T-helper 2 cell (primary cell): ENCODE measurements at places on chromosomes 11 and 22.

DNA sequence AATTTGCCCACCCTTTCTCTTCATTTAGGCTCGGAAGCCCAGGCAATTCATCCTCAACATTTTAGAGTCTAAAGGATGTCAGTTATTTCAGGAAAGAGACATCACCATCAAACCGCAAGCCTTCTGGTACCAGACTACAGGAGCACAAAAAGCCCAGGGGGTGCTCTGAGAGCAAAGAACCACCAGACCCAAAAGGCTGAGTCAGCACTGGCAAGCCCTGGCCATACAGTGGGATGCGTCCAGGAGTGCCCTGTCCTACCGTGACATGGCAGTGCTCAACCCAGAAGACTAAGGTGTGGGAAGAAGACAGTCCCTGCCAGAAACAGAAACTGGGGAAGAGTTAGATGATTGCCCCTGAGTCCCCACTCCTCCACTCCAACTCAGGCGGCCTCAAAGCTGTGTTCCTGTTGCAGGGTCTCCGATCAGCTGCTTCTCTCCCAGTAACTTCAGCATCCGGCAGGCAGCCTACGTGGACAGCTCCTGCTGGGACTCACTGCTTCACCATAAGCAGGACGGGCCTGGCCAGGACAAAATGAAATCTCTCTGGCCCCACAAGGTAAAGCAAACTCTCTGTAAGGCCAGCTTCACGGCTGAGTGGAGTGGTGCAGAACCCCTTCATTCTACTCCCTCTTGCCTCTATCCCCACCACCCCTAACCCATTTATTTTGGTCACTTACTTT is 1.5 kb downstream of the PANX3 start:
- DNase-seq, result no peak

DNA sequence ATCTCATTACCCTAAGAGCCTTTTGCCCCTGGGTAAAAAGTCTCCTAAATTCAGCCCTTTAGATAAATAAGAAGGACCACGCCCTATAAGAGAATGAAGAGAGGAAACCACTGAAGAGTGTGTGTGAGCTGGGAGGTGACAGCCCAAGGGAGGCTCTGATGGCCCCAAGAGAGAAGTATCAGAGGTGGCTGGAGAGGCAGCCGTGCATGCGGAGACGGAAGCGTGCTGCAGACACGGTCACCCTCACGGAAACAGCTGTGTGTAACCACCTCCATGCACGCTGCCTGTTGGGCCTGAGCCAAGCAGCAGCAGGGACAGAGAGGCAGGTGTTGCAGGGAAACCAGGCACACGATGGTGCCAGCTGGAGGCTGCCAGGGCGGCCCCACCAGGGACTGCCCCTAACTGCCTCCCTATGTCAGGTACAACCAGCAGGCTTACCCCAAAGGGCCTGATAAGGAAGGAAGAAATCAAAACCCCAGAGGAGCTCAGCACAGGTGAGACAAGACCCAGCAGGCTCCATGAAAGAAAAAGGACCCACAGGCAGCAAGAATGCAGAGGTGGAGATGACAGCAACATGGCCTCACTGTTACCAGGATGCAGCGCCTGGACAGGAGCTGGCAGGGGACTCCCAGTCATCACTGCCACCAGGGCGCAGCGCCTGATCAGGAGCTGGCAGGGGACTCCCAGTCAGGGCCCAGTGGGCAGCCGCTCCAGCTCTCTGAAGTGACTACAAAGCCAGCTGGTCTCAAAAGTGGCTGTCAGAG is 7.8 kb downstream of the LARGE2 start:
- no peak for DNase-seq

GRCh38 chr11:110169738-110170137 is 76.5 kb downstream of the ZC3H12C start:
- DNase-seq, result no peak

DNA sequence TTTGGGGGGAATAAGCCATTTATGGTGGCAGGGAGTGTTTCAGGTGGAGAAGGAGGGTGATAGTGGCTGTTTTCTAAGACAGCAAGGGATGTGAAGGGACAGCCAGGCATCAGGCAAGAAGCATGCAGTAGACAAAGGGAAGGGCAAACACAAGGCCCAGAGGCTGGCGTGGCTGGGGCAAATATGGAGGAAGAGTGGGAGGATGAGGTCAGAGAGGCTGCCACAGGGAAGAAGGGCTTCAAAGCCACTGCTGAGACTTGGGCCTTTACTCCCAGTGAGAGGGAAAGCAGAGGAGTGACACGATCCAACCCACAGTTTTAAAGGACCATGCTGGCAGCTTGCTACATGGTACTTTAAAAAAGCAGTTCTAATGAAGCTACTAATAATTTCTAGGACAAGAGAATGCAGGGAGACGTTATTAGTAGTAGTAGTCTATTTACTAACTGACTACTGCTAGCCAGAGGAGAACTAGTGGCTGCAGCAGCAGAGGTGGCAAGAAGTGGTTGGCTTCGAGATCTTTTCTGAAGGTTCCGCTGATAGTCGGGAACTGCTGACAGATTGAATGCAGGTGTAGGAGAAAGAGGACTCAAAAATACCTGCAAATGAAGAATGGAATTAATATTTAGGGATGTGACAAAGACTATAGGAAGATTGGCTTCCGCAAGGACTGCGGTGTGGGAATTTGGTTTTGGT is 13.7 kb downstream of the KMT5B start:
- no peak for DNase-seq

DNA sequence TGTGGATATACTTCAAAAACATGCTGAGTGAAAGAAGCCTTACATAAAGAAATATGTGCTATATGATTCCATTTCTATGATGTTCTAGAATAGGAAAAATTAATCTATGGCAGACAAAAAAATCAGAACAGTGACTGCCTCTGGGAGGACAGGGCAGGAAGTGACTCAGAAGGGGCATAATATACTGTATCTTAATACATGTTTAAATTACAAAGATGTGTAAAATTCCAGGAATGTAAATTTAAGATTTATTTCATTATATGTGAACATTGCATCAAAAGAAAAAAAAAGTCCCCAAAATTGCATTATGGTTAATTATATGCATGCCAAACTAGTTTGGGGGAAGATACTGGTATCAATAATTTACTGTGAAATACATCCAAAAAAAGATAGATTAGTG is 32.2 kb downstream of the SBF2 start:
- DNase-seq, result no peak

DNA sequence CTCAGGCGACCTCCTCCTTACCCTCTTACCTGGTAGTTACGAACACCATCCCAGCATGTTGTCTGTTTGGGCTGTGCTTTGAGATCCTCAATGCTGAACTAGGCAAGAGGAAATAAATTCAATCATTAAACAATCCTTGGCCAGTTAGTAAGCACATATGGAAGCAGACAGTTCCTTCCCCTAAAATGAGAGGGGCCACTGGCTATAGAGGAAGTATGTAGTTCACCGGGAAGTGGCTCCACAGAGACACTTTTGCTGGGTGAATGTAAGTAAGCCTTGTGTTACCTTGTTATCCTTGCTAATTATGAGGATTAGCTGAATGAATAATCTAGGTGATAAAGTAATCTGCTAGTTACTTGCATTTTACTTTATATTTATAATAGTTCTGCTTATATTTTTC is 2.9 kb downstream of the THYN1 start:
- no peak for DNase-seq

GRCh38 chr11:106482917-106483785 is 405.7 kb downstream of the AASDHPPT start:
- no peak for DNase-seq

GRCh38 chr11:60871378-60872061 is 4.2 kb downstream of the ZP1 start:
- peak; percentile 90 for DNase-seq

GRCh38 chr22:26617271-26618199 is at the start of gene CRYBB1:
CRYBB1 (minus strand) TSS chr22:26618027; CDS start chr22:26616319, 1,708 bp downstream.
- no peak for DNase-seq

DNA sequence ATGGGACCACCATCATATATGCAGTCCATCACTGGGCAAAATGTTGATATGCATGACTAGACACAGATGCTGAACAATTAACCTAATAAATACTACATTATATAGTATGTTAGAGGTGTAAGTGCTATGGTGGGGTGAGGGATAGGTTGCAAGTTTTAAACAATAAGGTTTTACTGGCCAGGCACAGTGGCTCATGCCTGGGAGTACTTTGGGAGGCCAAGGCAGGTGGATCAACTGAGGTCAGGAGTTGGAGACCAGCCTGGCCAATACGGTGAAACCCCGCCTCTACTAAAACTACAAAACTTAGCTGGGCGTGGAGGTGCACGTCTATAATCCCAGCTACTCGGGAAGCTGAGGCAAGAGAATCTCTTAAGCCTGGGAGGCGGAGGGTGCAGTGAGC is 28.1 kb downstream of the F2 start:
- no peak for DNase-seq

DNA sequence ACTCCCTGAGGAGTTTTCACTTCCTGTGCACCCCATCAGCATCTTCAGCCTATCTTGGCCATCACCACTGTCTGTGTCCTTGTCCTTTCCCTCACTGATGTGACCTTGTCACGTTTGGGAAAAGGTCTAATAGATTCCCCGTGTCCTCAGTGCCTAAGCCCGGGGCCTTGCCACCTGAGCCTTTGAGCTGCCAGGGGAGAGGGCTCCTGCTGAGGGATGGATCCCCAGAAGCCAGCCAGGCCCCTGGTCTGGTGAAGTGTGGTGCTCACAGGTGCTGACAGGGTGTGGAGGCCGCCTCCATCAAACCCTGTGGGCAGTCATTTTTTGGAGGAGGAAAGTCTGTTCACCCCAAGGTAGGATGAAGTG is 47.2 kb downstream of the GAB4 start:
- no peak for DNase-seq

DNA sequence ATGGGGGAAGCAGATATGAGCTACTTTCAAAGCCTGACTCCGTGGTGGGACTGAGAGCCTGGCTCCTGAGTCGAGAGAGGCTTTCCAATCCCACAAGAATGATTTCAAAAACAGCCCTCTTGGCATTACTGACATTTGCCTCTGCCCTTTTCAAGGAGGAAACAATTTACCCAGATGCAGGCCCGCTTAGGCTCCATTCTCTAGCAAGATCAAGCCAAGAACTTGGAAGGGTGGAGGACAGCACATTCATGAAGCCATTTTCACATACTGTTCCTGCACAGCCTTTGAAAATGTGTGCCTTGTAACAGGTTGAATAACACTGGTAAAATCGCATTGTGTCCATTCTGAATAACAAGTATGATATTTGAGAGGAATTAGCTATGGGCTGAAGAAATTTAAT is 58.2 kb upstream of the EED start:
- DNase-seq, result no peak

GRCh38 chr11:58844361-58845005 is at the start of gene GLYATL2:
GLYATL2 (minus strand) TSS chr11:58844704; CDS start chr11:58839612, 5,092 bp downstream.
- no peak for DNase-seq

DNA sequence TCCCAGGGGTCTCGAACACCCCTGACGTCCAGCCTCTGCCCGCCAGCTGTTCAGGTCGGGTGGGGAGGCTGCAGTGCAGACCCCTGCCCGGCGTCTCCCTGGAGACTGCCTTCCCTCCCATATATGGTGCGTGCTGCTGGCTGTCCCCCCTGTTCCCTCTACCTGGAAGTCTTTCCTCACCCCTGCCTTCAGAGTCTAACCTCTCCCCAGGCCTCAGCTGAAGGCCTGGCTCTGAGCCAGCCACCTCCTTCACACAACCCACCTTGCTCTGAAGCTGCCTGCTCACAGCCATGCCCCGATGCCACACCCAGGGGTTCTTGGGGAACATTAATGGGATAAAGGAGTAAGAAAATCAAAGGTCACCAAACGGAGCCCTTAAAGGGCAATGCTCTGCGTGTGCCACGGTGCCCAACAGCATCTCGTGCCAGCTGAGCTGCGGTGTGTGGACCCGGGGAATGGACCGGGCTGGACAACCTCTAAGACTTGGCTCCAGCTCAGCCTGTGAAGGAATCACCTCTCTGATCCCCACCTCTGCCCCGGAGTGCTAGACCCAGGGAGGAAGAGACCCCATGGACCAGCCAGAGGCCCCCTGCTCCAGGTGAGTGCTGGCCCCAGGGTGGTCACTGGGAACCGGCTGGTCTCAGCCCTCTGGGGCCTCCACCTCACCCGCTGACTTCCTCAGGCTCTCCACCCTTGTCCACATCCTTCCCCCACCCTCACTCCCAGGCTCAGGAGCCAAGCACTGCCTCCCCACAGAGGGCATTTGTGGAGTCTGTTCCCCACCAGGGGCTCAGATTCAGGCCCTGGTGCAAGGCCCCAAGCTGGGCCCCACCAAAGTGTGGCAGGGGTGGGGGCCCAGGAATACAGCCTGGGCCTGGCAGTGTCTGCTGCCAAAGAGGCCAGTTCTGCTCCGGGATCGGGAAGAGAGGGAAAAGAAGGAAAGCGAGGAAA is at the start of gene NLRP6:
TSS of gene NLRP6 (plus strand) at position 407 of the 951 bp plus-strand sequence. CDS start at position 570, 163 bp downstream.
- no peak for DNase-seq

DNA sequence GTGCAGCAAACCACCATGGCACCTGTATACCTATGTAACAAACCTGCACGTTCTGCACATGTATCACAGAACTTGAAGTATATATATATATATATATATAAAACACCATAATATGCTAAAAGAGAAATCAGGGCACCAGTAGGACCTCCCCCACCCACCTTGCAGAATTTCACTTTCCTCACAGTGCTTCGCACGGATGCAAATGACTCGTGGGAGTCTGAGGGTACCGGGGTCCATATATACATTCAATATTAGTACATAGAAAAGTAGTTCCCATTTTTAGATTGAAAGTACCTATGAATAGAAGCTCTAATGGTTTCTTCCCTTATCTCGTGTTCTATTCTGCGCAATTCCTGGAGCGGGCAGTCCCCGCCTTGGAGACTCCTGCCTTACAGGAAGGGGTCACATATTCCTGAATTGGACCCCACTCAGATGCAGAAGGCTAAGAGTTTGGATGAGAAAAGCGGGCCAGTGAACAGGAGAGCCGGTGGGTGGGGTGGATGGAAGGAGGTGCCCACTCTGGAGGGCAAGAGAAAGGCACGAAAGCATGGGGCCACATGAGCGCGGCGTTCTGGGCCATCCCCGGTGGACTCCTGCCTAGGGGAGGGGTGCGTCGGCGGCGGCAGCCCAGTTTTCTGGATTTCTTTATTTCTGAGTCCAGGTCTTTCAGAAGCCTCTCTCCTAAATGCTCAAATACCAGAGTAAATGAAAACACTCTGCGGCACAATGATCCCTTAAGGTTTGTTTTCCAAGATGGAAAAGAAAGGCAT is 136.3 kb downstream of the ETS1 start:
- DNase-seq, result no peak

- DNase-seq, result no peak
Observed at GRCh38 chr11:33737362-33737821, 1.2 kb upstream of the CD59 start.

GRCh38 chr11:18191376-18191775 is 18.7 kb downstream of the MRGPRX4 start:
- no peak for DNase-seq

GRCh38 chr11:130671801-130672700 is 223.6 kb downstream of the ADAMTS15 start:
- DNase-seq, result no peak

GRCh38 chr11:72308226-72309073 is 64.5 kb upstream of the PHOX2A start:
- no peak for DNase-seq
